ENCODE measurements at places on chromosomes 12 and 14. TPM values are rescaled to one million over a fixed set of nuclear protein-coding genes. Genes with fewer than 3 reads are reported as not detected.

- no peak for DNase-seq
Observed at GRCh38 chr12:52243259-52243855, 10.3 kb downstream of the KRT7 start.

GRCh38 chr12:124577986-124578385 is 10.6 kb upstream of the NCOR2 start:
- no peak for DNase-seq

DNA sequence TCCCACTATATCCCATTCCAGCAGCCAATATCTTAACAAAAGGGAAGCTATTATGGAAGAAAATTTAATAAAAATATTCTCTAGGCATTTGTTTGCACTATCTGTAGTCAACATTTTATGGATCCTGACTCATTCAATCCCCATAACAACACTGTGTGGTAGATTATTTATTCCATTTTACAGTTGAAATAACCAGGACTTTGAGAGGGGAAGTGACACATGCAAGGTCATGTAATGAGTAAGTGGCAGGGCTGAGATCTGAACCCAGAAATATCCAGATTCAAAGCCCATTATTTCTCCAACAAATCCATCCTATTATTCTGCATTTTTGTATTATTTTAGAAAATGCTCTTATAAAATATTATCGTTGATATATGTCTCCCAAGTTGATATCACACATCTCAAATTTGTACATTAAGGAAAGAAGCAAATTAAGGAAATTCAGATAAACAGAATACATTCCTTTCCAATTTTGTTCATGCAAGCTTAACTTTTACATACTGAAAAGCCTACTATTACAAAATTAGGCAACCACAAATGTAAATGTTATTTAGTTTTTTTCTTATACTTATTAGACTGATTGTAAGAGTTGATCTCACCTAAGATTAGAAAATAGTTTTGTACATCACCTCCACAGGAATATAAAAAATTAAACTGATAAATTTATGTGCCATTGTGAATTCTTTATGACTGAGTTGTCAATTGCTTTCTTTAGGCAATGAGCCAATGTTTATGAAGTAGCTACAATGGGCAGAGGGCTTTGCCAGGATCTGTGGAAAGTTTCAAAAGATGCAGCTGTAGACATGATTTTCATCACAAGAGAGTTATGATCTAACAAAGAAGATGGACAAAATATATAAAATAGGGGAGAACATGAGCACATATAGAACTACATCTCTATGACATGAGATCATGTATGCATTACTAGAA is 55.1 kb upstream of the E2F7 start:
- DNase-seq, result no peak

DNA sequence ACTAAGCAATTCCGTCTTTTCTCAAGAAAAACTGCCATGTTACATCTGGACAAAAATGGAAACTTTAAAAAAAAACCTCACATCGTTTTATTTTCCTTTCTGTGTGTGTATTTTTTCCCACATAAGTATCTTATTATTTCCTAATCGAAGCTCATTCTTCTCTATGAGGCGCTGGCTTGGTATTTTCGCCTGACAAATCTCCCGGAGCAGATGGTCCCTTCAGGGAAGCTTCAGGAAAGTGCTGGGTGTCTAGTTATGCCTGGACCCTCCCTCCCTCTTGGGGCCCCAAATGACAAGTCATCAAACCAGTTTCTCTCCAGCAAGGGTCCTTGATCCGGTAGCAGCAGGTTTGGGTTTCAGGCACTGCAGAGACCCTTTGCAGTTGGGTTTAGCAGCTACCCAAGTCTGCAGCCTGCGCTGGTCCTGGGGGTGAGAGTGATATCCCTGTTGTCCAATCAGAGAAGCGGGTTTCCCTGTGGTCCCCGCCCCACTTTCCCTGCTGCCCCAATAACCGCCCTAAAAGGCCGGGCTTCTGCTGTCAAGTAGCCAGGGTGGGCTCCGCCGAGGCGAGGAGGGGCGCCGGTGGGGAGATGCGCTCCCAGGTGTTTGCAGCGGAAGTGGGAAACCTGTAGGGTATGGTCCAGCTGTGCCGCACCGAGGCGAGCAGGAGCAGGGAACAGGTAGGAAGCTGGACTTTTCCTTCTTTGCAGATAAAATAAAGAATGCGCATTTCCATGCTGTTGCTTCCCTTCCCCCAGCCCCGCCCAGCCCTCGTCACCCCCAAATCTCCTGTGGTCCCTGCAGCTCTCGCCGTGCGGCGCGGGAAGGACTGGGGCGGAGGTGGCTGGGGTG is at the start of gene CNTN1:
CNTN1 (plus strand) TSS at position 527 of the 852 bp plus-strand sequence.
- no peak for DNase-seq

The NEUROD4 gene
- total RNA-seq, result not detected

All from activated naive CD4-positive, alpha-beta T cell treated with anti-CD3 and anti-CD28 coated beads, Interleukin-2, amount 50 U/mL, for 72 hours (primary cell).